ENCODE measurements at places on chromosomes 4 and X. TPM values are rescaled to one million over a fixed set of nuclear protein-coding genes. Genes with fewer than 3 reads are reported as not detected.

Gene RPA4
- not detected for total RNA-seq

Gene ADH1B
- 0.29 TPM for total RNA-seq

Gene PPP1R2C
- total RNA-seq = not detected

Gene SMIM20
- 37.5 TPM for total RNA-seq

Gene CD38
- total RNA-seq = not detected

Gene FAM9B
- total RNA-seq = not detected

Gene PDGFRA
- 63.1 TPM for total RNA-seq

Gene IL2
- not detected for total RNA-seq

Gene RIPPLY1
- total RNA-seq = not detected

Gene GUCY1B1
- 3.7 TPM for total RNA-seq

Gene F8
- 0.86 TPM for total RNA-seq

Measured in myometrial cell (primary cell).